HL-60 (cell line): ENCODE measurements at places on chromosomes 1 and 21.

GRCh38 chr1:155002464-155003226 lies at the start of gene ZBTB7B:
Gene ZBTB7B (plus strand): TSS chr1:155002802. CDS start chr1:155014661, 11,859 bp downstream.
- DNase-seq: no peak

DNA sequence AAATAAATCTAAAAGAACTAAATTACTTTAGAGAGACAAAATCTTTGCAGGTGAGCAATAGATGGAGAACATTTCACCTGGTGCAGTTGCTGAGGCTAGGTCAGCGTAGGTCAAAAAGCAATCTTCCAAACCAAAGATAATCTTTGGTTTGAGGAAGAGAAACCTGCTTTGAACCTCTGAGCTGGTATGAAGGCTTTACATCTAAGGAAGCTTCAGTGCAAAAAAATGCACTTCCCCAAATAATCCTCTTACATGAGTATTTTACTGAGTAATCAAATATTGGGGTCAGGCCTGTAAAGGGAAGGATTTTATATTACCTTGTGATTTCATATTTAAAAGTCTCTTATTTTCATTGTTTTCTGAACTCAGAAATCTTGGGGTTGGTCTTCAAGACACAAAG lies 223.6 kb downstream of the SRGAP2C start:
- peak; percentile 10 for DNase-seq

DNA sequence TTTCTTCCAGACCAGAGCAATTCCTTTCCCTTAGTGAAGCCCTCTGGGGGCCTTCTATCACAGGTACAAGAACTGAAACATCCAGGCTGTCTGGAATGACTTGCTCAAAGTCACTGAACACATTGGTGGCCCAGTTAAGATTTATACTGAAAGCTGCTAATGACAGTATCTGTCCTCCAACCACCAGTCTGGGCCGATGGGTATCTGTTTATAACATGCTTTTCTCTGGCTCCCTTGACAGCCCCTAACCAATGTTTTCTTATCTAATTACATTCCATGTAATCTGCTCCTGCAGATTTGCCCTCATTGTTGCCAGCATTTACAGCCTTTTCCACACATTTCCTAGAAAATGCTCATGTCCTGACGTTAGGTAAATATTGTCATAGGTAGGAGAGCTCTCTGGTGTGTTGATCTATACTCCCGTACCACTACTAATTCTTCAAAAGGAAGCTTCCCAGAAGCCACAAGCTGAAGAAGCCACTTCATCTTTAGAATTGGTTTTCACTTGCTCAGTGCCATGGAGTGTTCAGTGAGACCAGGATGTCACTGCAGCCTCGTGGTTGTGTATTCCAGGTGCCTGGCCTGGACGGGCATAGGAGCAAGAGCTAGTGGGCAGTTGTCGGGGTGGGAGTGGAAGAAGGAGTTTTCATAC lies 163.9 kb downstream of the TSEN15 start:
- no peak for DNase-seq

- no peak for DNase-seq
Observed at GRCh38 chr1:100494393-100495084, 43.4 kb upstream of the GPR88 start.

- DNase-seq: no peak
Observed at GRCh38 chr1:41391834-41392527, 30.7 kb downstream of the FOXO6 start.

GRCh38 chr1:225517697-225518096 lies 89.9 kb upstream of the LBR start:
- peak; percentile 80 for DNase-seq

DNA sequence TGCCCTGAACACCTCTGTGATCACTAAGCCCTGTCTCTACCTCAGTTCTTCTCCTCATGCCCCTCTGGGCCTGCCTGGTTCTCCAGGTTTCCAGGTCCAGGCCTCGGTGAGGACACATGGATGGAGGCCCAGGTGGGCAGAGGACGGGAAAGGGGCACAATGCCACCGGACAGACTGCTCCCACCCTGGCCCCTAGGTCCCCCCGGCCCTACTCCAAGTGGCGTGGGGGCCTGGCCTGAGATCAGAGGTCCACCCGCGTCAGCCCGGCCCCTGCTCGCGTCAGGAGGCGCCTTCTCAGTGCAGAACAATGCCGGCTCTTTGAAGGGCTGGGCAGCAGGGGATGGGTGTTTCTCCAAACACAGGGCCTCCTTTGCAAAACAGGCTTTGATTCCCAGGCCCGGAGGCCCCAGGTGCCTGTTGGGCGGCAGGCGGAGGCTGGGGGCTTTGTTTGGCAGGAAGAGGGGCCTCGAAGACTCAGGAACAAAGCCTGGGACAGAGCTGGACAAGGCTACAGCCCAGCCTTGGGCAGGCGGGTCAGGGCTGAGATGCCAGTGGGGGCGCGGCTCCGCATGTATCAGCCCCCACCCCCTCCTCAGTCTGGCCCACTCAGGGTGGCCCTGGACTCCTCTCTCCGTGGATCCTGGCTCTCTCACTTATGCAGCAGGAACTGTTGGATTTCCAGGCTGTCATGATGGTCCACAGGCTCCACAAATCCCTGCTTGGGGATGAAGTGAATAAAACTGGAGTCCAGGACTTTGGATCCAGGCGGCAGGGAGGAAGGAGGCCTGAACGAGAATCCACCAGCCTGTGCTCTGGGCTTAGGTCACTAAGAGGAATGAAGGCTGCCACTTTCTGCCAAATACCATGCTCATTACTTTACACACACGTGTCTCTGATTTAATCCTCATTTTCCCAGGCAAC lies 77.4 kb upstream of the SLC2A1 start:
- DNase-seq: no peak

DNA sequence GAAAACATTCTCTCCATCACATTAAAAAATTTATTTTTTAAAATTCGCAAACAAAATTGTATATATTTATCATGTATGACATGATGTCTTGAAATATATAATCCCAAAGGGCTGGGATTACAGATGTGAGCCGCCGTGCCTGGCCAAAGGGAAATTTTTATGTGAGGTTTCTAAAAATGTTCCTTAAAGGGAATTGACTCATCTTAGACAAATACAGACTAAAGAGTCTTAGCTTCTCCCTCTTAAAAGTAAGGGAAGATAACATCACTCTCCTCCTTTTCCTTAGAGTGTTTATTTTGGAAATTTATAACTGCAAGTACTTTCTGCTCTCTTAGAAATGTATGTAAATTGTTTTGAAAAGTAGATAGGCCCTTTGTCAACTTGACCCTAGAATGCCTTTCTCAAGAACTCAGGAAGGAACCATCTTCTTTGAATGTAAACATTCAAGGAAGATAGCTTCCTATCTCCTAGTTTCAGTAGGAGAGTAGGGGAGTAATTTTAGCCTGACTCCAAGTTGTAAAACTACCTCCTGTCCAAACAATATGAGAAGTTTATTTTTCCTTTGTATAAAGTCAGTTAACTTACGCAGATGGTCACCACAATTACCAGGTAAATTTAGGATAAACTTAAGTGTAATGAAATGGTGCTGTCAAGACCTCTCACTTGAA lies 59.5 kb downstream of the C21orf91 start:
- DNase-seq: no peak

DNA sequence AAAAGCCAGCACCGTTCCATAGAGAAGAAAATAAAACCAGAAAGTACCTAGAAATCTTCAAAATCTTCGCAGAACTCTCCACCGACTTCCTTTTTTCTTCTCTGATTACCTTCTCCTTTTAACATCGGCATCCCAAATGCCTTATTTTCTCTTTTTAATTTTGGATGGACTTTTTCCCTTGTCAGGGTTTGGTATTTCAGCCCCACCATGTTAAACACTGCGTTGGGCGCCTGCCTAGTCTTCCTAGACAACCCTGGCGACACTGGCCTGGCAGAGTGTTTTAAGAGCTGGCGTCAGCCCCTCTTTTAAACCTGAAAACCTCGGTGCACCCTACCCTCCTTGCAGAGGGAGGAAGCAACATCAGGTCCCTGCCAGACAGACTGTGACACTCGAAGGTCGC lies 66.0 kb upstream of the EFHD2 start:
- DNase-seq: no peak

GRCh38 chr1:185474440-185475149 lies 157.6 kb upstream of the IVNS1ABP start:
- DNase-seq: no peak

DNA sequence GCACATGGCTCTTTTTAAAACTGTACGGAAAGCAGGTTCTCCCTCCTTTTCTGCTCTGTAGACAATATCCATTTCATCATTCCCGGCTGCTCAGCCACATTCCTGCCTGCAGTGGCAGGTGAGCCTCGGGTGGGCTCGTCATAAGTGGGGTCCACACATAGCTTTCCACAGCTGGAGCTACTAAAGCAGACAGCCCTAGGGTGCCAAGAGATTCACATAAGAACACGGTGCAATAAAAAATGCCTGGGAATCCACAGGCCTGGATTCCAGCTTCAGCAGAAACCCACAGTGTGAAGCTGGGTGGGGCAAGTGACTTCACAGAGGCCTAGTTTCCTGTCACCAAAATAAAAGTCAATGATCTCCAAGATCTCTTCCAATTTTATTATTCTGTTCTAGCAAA lies 96.4 kb downstream of the MIS18A start:
- DNase-seq: no peak

- DNase-seq: no peak
Observed at GRCh38 chr1:14543191-14543840, 55.2 kb upstream of the KAZN start.

DNA sequence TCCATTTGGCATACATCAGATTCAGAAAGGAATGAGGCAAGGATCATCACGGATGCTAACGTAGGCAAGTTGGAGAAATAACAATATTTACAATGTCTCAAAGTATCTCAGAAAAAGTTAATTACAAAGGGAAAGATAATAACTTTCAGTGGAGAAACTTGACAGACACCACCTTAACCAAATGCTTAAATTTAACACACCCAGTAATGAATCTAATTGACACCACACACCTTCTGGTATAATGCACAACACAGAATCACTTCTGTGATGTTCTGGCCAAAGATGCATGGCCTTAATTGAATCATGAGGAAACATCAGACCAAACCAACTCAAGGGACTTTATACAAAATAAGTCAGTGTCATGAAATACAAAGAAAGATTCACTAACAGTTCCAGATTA lies 23.1 kb downstream of the USP48 start:
- DNase-seq: no peak

GRCh38 chr1:63746129-63746864 lies 27.5 kb upstream of the ROR1 start:
- peak; percentile 10 for DNase-seq

DNA sequence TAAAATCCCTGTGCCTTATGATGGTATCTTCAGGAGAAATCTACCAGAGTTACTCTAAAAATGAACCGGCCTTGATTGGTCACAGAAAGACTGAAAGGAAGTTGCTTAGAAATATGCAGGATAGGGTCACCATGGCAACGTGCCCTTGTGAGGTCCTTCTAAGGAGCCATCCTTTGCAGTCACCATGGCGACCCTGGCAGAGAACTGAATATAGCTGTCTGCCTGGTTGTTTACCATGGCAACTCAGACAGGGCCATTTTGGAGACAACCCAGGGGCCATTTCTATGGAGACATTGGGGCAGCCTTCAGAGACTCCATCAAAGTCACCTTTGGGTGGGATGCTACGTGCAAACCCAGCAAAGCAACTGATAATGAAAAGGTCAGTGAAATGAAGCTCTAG lies 43.0 kb downstream of the SNX7 start:
- no peak for DNase-seq

GRCh38 chr1:151130987-151131586 lies 15.3 kb downstream of the SEMA6C start:
- peak; percentile 18 for DNase-seq

DNA sequence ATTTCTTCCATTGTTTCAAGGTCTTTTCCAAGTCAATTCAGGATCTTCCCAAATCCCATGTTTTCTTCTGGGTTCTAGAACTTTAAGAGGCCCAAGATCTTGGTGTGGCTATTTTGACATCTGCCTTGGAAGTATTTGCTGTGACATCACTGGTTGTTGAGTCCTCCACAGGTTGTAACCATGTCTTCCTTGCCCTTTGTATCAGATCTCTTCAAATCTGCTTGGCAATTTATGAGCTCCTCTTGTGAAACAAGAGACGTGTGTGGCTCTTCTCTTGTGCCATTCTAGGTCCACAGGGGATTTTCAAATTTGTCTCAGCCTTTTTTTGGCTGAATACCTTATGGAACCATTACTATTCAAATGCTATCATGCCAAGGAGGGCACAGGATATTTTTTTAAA lies 60.3 kb upstream of the KCNK2 start:
- no peak for DNase-seq

DNA sequence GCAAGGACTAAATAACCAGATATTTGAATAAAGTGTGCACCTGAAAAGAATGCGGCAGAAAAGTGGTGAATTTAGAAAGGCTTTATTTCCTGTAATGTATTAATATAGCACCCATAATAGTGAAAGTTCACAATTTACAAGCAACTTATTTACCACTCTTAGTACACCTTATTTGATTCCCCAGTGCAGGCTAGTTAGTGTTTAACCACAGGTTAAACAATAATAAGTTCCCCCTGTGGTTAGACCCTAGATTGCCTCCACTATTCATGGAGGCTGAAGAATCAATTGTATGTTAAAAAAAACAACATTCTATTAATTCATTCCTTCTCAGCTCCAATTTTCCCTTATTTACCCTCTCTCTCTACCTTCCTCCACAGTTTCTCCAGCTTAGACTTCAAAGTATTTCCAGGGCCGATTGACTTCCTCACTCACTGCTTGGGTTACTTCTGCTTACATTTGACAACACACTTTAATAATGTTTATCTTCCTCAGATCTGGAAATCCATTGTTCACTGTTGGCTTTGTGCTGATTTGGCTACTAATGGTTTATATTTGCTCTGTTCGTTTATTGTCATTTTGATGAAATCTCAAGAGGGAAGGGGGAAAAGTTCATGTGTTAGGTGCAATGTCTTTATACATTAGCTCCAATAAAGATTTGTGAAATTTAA lies 796.3 kb downstream of the BRINP3 start:
- DNase-seq: no peak

DNA sequence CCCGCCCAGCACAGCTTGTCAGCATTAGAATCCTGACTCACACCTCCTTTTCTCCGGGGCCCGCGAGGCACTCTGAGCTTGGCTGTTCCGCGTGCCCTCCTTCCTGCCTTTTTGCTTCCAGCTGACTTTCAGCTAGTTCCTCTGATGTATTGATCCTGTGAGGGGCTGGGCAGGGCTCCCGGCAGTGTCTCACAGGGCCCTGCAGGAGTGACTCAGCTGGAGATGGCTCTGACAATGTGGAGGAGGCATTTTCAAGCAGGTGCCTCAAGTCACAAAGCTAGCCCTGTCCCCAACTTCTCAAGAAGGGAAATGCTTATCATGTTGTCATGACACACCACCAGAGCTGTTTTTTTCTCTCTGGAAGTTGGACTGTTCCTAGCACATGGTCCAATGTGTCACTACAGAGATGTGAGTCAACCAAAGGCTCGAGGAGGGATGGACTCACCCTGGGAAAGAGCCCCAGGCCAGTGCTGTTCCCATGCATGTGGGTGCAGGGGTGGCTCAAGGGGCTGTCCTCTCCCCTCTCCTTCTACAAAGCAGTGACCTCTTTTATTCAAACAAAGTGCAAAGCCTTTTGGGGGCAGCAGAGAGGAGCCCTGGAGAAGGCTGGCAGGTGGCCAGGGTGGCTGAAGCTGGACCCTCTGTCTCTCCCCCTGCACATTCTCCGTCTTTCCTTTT lies 30.6 kb downstream of the SYT6 start:
- DNase-seq: no peak

- peak; percentile 31 for DNase-seq
Observed at GRCh38 chr1:66445492-66446181, 88.3 kb upstream of the SGIP1 start.

GRCh38 chr1:5859766-5860165 lies 132.5 kb downstream of the NPHP4 start:
- DNase-seq: no peak
